Epithelial cell of alveolus of lung (primary cell): ENCODE measurements at places on chromosomes 6 and 20. TPM values are rescaled to one million over a fixed set of nuclear protein-coding genes. Genes with fewer than 3 reads are reported as not detected.

Gene OSTM1
- 24.6 and 48.1 TPM in 2 replicates for total RNA-seq

Gene MICA
- total RNA-seq = 13.7 and 29.2 TPM in 2 replicates

Gene HLA-DRB5
- total RNA-seq = not detected in 2 replicates

Gene KIAA0408
- 1.6 and 2.2 TPM in 2 replicates for total RNA-seq

Gene ZC2HC1B
- not detected in 2 replicates for total RNA-seq

Gene TXLNB
- under 0.01 and 0.40 TPM in 2 replicates for total RNA-seq

Gene ADAM33
- total RNA-seq = 1.7 and 14.5 TPM in 2 replicates

Gene CASS4
- total RNA-seq = 0.78 and 3.5 TPM in 2 replicates

Gene ADGRF1
- not detected in 2 replicates for total RNA-seq

Gene RBPJL
- not detected in 2 replicates for total RNA-seq

Gene LPA
- not detected in 2 replicates for total RNA-seq

Gene CLPSL2
- not detected in 2 replicates for total RNA-seq

Gene RSPH9
- 0.24 and 0.78 TPM in 2 replicates for total RNA-seq

Gene NRN1
- total RNA-seq = 0.13 TPM in 1 of 2 replicates, not detected in the other

Gene PRRT1
- 0.78 and 6.7 TPM in 2 replicates for total RNA-seq

Gene POPDC3
- total RNA-seq = 12.4 and 39.7 TPM in 2 replicates

Gene BMP7
- not detected in 2 replicates for total RNA-seq

Gene EEF1A2
- total RNA-seq = 1.3 and 1.4 TPM in 2 replicates

Gene TCF15
- total RNA-seq = not detected in 2 replicates

Gene CUTA
- total RNA-seq = 205 and 287 TPM in 2 replicates
